Fibroblast of skin of abdomen (primary cell): ENCODE measurements at places on chromosomes 5 and 9.

DNA sequence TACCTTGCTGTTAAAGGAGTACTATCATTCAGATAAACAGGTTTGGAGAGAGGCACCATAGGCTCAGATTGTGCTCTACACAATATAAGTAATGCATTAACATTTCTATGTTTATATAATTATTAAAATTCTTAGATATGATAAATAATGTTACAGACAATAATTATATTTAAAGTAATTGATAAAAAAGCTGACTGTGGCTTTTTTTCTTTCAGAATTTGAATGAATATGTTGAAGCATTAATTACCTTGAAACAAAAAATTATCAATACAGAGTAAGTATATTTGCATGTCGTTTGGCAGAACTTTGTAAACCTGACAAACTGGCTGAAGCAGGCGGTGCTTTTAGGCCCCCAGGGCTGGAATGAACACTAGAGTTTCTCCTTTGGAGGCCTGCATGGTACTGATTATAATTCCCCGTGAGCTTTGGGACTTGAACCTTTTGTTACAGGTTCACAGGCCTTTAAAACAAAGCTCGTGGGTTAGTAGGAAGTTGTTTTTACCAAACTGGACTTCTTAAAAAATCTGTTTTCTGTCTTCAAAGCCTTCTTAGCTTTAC lies 13.8 kb downstream of the ICE1 start:
- no peak for DNase-seq

DNA sequence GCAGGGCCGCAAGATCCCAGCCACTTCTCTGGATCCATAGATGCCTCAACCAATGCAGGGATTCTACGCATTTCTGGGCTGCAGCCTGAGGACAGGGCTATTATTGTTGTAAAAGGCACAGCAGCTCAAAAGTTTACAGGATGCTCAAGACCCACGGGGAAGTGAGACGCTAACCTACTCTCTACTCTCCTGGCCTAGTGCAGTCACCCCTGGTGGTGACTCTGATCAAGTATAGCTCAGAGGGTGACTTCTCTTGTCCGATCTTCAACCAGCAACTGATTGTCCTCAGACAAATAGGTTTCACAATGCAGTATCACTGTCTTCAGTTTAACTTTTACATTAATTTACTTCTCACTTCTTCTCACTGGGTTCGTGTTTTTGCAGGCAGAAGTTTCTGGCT lies 34.3 kb upstream of the ZNF354B start:
- no peak for DNase-seq

DNA sequence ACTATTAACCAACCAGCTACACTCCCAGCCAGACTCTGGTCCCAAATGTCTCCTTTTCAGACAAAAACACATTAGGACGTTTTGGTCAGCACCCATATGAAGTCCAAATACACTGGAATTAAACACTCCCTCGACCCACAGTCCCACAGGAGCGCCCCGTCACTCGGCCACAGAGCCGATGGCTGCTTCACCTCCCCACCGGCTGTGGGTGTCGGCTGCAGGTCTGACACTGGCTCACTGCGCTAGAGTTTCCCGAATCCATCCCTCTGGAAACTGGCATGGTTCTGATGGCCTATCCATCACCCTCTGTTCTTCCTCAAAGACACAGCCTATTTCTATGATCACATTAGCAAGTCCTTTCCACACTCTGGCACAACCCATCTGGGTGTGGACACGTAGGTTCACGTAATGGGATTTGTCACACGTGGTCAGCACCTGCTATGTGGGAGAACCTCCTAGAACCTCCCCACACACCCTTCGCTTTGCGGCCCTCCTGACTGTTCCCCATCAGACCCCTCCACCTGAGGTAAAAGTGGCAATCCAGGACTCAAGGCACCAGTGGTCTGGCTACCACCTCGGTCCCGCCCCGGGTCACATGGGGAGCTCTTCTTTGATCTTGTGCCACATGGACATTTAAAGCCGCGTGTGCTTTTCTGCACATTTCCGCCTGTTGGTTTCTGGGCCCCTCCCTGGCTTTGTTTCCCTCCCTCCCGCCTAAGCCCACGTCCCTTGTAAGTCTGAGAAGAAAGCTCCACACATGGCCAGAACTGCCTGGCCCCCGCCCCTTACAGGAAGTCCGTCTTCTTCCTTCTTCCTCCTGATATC lies 131.1 kb upstream of the PHYKPL start:
- no peak for DNase-seq

- no peak for DNase-seq
Measured at GRCh38 chr9:117887941-117888340, 183.7 kb downstream of the TLR4 start.

- DNase-seq: no peak
Measured at GRCh38 chr5:68037546-68037945, 178.0 kb upstream of the PIK3R1 start.

DNA sequence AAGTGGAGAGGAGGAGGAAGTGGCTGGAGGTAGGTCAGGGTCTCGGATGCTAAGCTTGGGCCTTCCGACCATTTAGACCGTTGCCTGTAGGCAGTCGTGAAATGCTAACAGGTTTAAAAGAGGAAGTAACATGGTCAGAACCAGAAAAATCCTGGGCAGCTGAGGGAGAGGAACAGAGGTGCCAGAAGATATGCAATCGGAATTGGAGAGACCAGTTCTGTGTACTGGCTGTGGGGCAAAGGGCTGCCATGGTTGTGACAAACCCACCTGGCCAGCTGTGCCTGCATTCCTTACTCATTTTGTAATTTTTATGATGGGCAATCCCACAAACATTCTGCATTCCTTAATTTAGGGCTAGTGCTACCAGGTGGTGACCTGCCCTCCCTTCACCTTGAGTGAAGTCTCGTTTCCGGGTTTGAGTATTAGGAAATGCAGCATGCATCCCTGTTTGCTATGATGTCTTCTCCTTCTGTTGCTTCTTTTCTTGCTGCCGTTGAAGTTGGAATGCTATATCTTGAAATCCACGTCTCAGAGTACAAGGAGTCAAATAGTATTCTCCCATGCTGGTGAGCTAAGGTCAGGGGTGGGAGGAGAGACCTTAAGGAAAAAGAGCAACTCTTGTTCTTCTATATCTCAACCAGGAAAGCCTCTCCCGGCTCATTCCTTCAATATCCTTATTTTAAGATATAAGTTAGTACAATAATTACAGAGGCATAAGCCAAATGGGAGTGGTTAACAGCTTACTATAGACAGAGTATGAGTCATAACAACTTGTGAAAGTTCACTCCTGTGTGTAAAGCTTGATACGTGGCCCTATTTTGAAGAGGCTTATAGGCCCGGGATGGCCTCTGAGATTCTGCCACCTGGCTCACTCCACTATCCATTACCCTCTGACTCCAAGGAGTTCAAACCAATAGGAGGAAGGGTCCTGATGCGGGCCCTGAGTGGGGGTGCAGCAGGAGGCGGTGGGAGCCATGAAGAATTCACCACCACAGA lies 37.0 kb downstream of the B4GALT1 start:
- DNase-seq: peak; percentile 60

GRCh38 chr9:105385381-105385985 lies 62.4 kb upstream of the FSD1L start:
- no peak for DNase-seq

- peak; percentile 54 for DNase-seq
Measured at GRCh38 chr9:111940697-111941096, 44.1 kb downstream of the UGCG start.

DNA sequence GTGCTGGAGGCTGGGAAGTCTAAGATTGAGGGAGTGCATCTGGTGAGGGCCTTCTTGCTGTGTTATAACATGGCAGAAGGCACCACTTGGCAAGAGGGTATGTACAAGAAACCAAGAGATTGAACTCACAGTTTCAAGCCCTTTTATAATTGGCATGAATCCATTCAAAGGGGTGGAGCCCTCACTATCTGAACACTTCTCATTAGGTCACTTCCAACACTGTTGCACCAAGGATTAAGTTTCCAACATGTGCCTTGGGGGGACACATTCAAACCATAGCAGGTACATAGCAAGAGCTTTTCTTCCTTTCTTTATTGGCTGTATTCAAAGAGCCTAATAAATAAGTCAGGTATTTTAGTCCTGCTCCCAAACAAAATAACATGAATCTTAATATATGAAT lies 62.7 kb downstream of the PRELID2 start:
- no peak for DNase-seq

- no peak for DNase-seq
Measured at GRCh38 chr9:36134761-36135505, 1.6 kb upstream of the GLIPR2 start.

DNA sequence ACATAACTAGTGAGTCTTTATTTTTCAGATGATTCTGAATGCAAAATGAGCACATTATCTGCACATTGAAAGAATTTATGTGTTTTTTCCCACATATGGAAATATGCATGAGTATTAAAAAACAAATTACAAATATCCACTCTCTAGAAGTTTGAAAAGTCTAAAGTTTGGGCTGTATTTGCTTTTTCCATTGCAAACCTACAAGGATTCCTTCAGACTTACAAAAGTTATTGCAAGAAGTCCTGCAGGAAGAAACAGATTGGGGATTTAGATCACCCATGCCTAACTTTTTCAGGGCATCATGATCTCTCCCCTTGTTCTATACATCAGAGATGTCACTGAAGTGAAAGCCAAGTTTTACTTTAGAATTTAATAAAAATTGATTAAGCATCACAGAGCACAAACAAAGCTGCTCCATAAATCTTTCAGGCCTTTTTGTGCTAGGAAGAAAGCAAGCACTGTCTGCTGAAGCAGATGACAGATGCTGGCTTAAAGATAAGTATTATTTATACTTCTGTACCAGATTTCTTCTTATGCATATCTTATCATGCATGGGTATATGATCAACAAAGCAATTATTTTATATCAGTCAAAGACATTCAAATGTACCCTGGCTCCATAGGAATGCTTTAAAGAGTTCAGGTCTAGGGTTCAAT lies 71.7 kb downstream of the NFIB start:
- no peak for DNase-seq

- DNase-seq: no peak
Measured at GRCh38 chr5:148906968-148907367, 80.6 kb downstream of the ADRB2 start.

- no peak for DNase-seq
Measured at GRCh38 chr5:73204332-73204731, 31.3 kb downstream of the TMEM174 start.

DNA sequence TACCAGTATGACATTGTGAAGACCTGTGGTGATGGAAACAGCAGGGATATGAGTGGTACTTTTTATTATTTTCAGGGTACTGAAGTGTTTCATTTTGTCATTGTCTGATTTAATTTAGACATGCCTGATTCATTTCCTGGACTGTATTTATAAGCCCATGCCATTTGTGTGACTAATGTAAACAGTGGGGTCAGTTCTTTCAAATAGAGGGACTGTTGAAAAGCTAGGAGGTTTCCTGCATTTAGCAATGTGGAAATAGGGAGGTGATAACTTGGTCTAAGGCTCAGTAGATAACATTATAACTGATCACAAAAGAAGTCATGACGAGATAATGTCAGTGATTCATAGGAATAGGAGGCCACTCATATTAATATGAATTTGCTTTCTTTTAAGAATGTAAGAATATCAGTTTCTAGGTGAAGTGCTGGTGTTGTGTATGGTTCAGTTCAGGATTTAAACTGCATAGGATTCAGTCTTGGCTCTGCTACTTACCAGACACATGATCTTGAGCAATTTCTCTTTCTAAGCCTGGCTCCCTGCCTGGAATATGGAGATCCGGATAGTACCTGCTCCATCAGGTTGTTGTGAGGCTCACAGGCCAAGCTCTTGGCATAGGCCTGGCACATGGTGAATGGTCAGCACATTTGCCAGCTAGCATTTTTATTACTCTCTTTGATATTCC lies 7.5 kb downstream of the RASGRF2 start:
- DNase-seq: peak; percentile 65

DNA sequence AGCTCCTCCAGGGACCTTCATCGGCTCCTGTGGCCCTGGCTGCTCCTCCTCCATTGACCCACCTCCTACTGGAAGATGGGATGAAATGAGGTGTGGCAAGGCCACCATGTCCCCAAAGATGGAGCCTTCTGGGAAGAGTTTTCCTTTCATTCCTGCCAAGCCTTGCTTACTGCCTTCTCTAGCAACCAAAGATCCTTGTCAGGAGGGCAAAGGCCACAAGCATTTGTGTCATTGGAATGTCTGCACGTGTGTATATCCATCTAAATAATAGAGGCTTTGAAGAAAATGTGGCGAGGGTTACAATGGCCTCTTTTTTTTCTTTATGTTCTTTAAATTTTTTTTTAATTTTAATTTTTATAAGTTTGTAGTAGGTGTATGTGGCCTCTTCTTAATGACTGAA lies 313.6 kb downstream of the ARHGEF28 start:
- no peak for DNase-seq

- peak; percentile 27 for DNase-seq
Measured at GRCh38 chr9:77575785-77576184, 72.3 kb downstream of the GNA14 start.
